ENCODE measurements at places on chromosomes 2 and 18. TPM values are rescaled to one million over a fixed set of nuclear protein-coding genes. Genes with fewer than 3 reads are reported as not detected.
A peak's percentile ranks its signal among the peaks of the same experiment; 100 is the strongest.

GRCh38 chr2:64837925-64838641 is 151.1 kb upstream of the SLC1A4 start:
- peaks cover 6% of the 10 kb centered on the region for H3K4me1 ChIP-seq
- no peaks in the 10 kb centered on the region for H3K27me3 ChIP-seq
- no peak for DNase-seq

GRCh38 chr2:58137221-58137620 is 90.6 kb downstream of the VRK2 start:
- H3K4me1 ChIP-seq: no peaks in the 10 kb centered on the region
- no peak for DNase-seq
- no peak overlapping the region for H3K4me3 ChIP-seq
- peaks cover 14% of the 10 kb centered on the region for H3K36me3 ChIP-seq
- no peaks in the 10 kb centered on the region for H3K27me3 ChIP-seq
- no peak overlapping the region for H3K27ac ChIP-seq

GRCh38 chr2:200968735-200969134 is 5.3 kb upstream of the ORC2 start:
- peaks cover 8% of the 10 kb centered on the region for H3K36me3 ChIP-seq
- DNase-seq: no peak
- H3K27ac ChIP-seq: peak overlapping the region; percentile 60
- H3K4me3 ChIP-seq: no peak overlapping the region

- no peak overlapping the region for H3K4me3 ChIP-seq
- no peak overlapping the region for H3K27ac ChIP-seq
- peaks cover 1% of the 10 kb centered on the region for H3K27me3 ChIP-seq
- H3K36me3 ChIP-seq: no peaks in the 10 kb centered on the region
- no peak for DNase-seq
These were observed 782.8 kb downstream of the BCL11A start for GRCh38 chr2:59770651-59771050.

DNA sequence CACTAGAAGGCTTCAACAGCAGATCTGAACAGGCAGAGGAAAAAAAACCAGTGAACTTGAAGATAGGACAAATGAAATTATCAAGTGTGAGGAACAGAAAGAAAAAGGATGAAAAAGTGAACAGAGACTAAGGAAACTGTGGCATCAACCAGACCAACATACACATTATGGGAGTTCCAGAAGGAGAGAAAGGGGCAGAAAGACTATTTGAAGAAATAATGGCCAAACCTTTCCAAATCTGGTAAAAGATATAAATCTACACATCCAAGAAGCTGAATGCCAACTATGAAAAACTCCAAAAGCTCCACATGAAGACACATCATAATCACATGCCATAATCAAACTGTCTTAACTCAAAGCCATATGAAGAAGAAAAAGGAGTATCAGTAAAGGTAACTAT is 79.8 kb downstream of the ROCK1 start:
- H3K4me1 ChIP-seq: peaks cover 11% of the 10 kb centered on the region
- DNase-seq: no peak
- H3K4me3 ChIP-seq: no peak overlapping the region
- peaks cover 51% of the 10 kb centered on the region for H3K36me3 ChIP-seq
- no peaks in the 10 kb centered on the region for H3K27me3 ChIP-seq
- no peak overlapping the region for H3K27ac ChIP-seq

GRCh38 chr2:113007250-113007649 is 2.0 kb downstream of the IL36A start:
- no peak overlapping the region for H3K4me3 ChIP-seq
- peaks cover 10% of the 10 kb centered on the region for H3K4me1 ChIP-seq
- no peaks in the 10 kb centered on the region for H3K36me3 ChIP-seq
- no peak overlapping the region for H3K27ac ChIP-seq
- DNase-seq: no peak

GRCh38 chr2:109295781-109296117 is 166.7 kb downstream of the SH3RF3 start:
- H3K27ac ChIP-seq: no peak overlapping the region
- no peaks in the 10 kb centered on the region for H3K27me3 ChIP-seq
- peaks cover 5% of the 10 kb centered on the region for H3K4me1 ChIP-seq
- no peak overlapping the region for H3K4me3 ChIP-seq

DNA sequence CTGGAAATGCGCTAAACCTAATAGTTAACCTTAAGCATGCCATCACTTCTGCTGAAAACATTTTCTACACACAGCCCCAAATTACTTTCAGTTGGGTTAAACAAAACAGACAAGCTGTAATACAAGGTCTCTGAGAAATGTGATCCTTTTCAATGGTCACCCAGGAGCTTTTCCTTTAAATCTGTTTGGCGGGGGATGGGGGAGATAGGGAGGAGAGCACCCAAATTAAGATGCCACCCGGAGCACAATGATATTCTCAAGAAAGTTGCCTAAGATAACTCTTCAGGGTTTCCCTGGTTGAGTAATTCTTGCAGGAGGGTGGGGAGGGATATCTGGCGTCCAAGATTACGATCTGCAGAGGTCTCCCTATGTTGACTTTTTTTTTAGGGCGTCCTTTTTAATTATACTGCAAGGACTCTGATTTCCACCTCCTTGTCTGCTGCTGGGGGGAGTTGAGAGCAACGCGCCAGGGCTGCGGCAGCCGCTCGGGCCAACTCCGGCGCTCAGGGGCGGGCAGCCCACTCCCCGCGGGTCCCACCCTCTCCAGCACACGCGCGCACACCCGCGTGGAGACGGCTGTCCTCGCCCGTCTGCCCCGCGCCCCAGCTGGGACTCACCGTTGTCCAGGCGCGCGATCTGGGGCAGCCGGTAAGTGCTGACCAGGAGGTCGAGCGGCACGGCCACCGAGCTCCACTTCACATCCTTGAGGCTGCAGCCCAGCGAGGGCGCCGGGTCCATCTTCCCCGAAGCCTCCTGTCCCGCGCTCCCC is 807 bp downstream of the GAREM1 start:
- H3K27me3 ChIP-seq: peaks cover 51% of the 10 kb centered on the region
- no peaks in the 10 kb centered on the region for H3K36me3 ChIP-seq
- H3K4me1 ChIP-seq: peaks cover 18% of the 10 kb centered on the region
- peak; percentile 4 for DNase-seq

The TSHZ1 gene
- 11.0 TPM for total RNA-seq

The TCF4 gene
- 1.2 TPM for total RNA-seq

The TEKT4 gene
- total RNA-seq: not detected
